Posterior vena cava (tissue), 2 donors: ENCODE measurements at places on chromosomes 1 and 21. TPM values are rescaled to one million over a fixed set of nuclear protein-coding genes. Genes with fewer than 3 reads are reported as not detected.

Gene IFI16
- 99.6 TPM for total RNA-seq

Gene CD1B
- not detected for total RNA-seq

Gene PDZK1
- total RNA-seq, result 0.29 TPM

- DNase-seq, result no peak
These were observed 41.0 kb downstream of the BRINP3 start for GRCh38 chr1:190436615-190437014.

DNA sequence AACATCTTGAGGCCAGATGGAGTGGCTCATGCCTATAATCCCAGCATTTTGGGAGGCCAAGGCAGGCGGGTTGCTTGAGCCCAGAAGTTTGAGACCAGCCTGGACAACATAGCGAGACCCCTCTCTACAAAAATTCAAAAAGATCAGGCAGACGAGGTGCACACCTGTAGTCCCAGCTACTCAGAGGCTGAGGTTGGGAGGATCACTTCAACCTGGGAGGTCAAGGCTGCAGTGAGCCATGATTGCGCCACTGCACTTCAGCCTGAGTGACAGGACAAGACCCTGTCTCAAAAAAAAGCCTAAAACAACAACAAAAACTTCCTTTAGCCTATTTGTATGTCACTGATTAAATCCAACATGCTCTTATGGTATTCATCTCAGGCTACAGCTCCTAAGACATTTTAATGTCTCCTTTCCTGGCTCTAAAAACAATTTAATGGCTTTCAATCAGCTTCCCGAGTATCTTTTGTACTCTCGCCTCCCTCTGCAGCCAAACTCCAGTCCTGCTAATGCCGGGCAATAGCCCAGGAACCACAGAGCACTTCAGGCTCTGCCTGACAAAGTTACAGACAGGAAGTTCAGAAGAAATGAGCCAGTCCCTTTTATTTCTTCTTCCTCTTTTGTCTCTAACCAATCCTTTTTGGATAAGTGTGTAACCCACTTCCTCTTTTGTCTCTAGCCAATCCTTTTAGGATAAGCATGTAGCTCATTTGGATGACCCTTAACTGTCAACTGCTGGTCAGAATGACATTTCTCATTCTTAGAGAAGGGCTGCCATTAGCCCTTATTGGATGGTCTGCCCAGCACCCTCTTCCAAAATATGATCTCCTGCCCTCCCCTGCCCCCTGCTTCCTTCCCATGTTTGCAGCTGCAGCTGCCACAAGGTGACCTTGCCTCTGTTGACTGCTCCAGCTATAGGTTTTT lies 6.6 kb upstream of the DOP1B start:
- peak; percentile 83 for DNase-seq

DNA sequence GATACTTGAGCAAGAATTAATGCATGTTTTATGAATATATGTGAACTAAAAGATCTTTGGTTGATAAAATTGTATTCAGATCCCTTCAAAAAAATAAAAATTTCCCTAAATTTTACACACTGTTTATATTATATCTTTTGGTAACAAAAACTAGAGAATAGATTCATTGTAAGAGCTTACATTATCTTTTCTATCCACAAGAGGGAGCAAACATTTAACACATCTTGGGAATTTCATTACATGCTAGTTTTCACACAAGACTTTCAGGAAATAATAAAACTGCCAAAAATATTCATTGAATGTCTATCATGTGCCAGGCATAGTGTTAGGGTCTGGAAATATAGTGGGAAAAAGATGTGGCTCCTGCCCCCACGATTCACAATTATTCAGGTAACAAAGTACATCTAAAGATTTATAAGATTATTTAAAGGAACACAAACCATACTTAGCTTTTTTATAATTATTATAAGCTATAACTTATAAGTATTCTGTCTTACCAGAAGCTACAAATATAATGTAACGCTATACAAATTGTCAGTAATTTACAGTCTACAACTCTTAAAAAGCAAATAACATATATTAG lies 30.6 kb downstream of the FAF1 start:
- no peak for DNase-seq
